ENCODE measurements at places on chromosomes 7 and 10.

- no peak for DNase-seq
Observed at GRCh38 chr7:121019018-121019417, 30.5 kb downstream of the CPED1 start.

DNA sequence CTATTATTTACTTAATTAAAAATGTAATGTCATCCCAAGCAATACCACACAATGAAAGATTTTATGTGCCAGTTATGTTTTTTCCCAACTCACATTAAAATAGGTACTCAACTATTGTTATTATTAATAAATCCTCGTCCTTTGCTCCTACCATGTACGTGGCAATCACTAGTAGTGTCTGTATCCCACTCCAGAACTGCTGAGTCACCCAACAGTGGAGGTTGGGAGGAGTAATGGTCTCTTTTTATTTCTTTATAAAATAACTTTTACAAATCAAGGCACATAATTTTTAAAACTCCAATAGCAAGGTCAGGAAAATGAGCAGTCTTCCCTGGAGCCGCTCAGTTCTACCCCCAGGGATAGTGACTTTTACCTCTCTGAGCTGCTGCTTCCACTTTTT is 273.5 kb upstream of the PLPP4 start:
- no peak for DNase-seq

DNA sequence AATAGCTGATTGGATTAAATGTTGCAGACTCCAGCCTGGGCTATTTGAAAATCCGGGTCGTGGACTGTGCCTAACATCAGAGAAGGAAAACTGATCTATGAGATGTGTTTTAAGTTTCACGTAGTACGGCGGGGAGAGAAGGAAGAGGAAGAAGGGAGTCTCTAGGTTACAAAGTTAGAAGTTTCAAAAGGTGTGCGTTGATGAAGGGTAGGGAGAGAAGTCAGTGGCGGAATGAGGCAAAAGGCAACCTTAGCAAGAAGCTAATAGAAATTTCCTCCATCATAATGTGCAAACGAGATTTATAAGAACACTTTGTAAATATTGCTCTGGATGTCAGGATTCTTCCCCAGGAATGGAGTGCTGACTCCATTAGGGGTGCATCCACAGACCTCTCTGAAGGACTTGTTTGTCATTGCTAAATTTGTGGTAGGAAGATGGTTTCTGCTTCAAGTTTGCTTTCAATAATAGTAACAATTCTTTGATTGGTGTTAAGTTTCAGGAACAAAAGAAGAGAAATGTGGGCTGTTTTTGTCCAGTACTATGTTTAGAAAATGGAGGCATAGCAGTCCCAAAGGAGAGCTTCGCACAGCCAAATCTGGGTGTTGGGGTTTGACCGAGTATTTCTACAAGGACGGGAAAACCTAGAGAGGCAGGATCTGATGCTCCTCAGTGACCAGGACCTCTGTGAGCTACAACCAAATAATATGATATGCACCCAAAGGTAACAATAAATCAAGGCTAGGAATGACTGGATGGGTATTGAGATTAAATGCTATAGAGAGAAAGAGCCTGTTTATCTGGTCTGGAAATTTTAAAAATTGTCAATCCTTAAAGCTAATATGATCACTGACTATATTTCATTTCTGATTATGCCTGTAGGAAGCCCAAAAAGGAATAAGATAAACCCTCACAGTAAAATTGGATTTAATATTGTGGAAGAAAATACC is 8.2 kb downstream of the TWIST1 start:
- DNase-seq, result no peak

GRCh38 chr10:10829576-10829975 is 188.1 kb upstream of the CELF2 start:
- no peak for DNase-seq

- no peak for DNase-seq
Observed at GRCh38 chr10:88791924-88792323, 10.6 kb upstream of the LIPM start.

DNA sequence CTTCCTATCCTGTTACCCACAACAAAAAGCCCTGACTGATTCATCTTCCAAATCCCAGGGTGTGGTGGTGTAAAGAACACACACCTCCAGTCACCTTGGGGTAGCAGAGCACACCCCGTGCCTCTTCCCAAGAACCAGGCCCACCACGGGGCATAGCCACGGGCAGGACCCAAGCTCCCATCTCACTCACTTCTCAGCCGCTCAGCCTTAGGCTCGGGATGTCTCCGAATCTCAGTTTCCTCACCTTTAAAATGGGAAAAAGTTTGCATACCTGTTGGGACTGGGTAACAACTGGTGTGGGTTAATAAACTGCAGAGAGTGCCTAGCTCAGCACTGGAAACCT is 139.0 kb downstream of the FGFR2 start:
- DNase-seq, result no peak

- DNase-seq, result no peak
Observed at GRCh38 chr7:80520199-80520598, 8.3 kb upstream of the GNAT3 start.

DNA sequence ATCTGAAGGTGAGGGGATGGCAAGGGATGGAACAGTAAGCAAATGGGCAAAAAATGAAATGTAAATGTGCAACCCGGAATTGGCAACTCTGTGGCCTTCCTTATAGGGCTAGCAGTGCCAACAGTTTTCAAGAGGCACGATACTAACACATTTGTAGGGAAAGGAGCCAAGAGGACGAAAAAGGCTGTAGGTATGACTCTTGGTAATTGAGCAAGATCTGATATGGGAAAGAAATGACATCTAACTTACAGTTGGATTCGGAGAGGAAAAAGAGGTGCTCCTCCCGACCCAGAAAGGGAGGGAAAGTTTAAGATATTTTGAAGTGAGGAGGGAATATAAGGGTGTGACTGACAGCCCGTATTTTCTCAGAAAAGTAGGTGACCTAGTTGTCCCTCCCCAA is 2.1 kb upstream of the CREM start:
- no peak for DNase-seq

- no peak for DNase-seq
Observed at GRCh38 chr7:141511676-141512396, 39.4 kb upstream of the AGK start.

DNA sequence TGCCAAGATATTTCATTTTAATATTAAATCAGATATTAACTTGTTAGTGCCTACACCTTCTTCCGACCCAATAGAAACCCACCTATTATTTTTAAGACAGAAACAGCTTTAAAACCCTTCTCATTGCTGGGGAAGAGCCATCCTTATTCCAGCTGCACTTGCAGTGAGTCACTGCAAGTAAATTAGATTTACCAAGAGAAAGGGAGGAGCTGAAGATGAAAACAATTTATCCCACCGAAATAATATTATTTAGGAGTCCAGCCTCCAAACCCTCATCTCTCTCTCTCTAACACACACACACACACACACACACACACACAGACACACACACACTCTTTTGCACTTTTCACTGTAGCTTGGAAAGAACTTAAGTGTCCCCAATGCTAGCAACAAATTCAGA is 26.9 kb downstream of the TWIST1 start:
- DNase-seq, result no peak

DNA sequence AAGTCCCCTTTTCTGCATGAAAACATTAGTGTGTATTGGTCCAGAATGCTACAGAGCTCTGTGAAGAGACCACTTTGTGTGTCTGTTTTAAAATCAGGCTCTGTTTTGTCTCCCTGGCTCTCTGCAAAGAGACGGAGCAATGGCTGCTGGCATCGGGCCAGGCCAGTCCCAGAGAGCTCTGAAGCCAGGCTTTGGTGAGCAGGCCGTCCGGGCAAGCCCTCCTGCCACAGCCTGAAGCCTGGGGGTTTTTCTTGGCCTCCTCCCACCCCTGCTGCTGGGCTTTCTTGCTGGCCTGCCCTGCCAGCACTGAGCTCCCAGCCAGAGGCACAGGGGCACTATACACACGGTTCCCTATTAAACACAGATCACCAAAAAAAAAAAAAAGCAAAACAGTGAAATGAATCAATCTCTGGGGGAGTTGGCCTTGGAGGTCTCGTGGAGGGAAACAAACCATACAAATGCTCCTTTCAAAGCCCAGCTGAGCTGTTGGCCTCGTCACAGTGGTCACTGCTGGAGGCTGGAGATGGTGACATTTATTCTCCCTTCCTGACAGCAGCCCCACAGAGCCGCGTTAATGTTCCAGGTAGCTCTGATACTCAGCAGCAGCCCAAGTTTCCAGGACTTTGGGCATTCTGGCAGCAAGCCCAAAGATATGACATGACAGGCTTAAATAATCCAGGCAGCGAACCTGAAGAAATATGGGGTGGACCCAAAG is 237.2 kb downstream of the TCF7L2 start:
- DNase-seq, result no peak
